Stromal cell of bone marrow (primary cell): ENCODE measurements at places on chromosomes 2 and 18.

- no peak for DNase-seq
Observed at GRCh38 chr2:148135705-148136104, 114.8 kb downstream of the MBD5 start.

DNA sequence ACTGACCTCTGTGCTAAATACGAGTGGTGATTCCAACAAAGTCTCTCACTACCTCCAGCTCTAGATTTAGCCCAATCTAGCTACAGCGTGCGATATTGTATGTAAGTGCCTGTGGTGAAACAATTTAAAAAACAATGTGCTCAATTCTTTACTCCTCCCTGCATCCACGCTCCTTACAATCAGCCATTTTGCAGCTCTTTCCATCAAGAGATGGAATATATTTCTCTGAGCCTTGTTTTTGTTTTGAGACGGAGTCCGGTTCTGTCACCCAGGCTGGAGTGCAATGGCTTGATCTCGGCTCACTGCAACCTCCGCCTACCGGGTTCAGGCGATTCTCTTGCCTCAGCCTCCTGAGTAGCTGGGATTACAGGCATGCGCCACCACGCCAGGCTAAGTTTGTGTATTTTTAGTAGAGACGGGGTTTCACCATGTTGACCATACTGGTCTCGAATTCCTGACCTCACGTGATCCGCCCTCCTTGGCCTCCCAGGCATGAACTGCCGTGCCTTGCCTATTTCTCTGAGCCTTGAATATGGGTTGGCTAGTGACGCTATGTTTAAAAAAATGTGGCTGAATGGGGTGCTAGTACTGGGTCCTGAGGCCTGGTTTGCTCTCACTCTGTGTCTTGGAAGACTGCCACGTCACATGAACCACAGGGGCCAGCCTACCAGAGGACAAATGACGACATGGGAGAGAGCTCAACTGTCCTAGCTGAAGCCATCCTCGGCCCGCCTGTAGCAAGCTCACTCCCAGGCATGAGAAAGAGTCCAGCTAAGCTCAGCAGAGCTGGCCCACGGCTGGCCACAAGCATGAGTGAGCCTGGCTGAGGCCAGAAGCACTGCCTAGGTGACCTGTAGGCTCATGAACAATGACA, 14.8 kb downstream of the WDFY1 start:
- DNase-seq = no peak

DNA sequence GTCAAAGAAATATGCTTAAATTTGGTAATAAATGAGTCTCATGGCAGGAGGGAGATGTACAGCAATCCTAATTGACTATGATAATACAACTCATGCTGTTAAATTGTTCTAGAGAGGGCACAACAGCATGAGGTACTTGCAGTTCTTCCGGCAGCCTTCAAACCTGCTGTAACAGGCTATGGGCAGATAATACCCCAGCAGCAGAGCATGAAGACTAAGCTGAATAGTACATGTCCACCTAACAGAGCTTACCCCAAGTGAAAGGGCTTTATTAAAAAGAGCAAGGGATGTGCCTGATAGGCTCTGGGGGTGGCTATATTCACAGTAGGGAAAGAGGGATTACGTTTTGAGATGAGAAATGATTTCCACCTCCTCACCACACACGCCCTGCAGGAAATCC, 28.9 kb downstream of the MRO start:
- no peak for DNase-seq

- no peak for DNase-seq
Observed at GRCh38 chr2:42046819-42047487, 868 bp upstream of the PKDCC start.

GRCh38 chr2:76019128-76019527, 308.4 kb upstream of the GCFC2 start:
- DNase-seq = no peak

DNA sequence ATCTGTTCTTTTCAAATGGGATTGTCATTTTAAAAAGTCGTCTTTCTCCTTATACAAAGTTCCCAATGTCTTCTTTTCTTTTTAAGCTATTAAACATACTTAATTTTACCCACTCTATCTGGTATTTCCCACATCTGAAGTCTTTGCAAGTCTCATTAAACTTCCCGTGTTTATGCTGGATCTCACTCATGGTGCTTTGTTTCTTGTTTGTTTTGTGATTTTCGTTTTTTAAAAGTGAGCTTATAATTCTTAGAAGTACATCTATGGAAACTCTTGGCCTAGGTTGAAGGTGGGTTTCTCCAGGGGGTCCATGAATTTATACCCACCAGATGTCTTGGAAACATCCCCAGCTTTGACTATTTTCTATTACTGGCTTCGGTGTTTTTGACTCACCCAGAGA, 208.0 kb downstream of the FAM210A start:
- no peak for DNase-seq

DNA sequence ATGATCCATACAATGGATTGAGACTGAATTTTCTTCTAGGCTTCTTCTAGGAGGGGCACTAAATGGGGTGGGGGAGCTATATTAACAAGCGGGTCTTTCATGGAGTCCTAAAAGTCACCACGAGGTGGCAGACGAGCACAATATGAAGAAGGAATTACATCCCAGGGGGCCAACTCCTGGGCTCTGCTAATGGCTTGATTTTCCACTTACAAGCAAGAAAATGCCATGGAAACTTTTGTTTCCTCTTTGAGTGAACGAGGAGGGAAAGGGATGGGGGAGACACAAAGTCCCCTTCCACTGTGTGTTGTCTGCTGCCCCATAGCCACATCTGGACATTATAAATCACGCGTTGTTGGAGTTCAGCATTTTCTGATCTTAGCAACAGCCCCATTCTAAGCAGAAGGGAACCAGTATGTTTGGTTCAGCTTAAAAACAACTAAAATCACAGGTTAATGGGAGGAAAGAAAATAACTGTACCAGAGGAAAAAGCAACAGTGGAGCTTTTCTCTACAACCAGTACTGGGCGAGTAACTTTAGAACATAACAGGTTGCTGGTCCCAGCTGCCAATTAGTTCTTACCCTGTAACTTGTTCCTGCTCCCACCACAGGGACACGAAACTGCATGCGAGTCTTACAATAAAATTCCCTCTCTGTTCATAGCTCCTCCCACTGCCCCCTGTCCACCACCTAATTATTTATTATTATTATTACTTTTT, 285.0 kb upstream of the PARD3B start:
- DNase-seq = peak; percentile 66

DNA sequence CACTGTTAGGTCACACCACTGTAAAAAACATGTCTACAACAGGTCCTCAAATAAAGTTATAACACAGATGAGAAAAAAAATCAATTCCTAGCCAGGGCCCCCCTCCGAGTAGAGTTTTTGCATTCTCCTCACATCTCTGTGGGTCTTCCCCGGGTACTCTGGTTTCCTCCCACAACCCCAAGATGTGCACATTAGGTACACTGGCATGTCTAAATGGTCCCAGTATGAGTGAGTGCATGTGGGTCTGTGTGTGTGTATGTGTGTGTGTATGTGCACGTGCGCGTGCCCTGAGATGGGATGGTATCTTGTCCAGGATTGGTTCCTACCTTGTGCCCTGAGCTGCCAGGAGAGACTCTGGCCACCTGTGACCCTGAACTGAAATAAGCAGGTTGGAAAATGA, 4.9 kb downstream of the TYW5 start:
- DNase-seq = no peak

GRCh38 chr2:2502201-2502549, 171.1 kb upstream of the MYT1L start:
- DNase-seq = no peak

- no peak for DNase-seq
Observed at GRCh38 chr2:201496785-201497184, 45.2 kb downstream of the STRADB start.

DNA sequence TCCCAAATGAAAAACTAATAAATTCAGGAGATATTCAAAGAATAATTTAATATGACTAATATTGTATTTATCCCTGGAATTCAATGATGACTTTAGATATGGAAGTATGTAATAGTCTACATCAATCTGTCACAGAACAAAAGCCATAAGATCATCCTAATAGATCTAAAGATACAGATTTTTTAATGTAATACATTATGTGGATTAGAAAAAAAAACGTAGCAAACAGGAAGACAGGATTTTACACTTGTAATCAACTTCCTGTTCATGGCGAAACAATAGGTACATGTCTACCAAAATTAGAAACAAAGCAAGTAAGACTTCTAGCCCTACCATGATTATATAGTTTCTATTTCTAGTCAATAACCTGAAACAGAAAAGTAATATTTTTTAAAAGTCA, 192.2 kb downstream of the TTC32 start:
- DNase-seq = no peak

DNA sequence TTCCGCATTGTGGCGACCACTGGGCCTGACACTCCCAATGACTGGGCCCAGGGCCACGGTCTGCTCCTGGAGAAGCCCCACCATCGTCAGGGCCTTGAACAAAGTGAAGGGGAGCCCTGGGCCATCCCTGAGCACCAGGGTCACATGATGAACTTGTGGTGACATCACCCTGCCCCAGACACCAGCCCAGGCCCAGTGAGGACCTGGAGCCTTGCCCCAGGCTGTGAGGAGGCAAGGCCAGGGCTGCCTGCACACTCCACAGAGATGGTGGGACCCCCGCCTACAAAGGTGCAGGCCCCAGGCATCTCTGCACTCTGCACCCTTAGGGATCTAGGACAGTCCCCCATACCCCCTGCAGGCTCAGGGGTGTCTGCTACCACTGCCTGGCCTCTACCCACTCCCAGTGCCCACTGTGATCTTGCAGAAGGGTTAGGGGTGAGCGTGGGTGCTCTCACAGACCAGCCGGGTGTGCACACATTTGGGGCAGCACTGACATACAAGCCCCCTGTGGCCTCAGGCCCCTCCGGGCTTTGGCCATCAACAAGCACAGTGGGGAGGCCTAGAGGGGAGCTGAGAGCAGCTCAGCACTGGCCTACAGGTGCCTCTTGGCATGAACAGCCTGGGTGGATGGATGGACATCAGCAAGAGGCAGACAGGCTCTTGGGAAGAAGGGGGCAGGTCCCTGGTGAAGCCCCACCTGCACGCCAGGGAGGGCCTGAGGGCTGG, 624.0 kb upstream of the LRRTM4 start:
- no peak for DNase-seq

- DNase-seq = no peak
Observed at GRCh38 chr2:172962082-172962481, 113.6 kb upstream of the MAP3K20 start.

DNA sequence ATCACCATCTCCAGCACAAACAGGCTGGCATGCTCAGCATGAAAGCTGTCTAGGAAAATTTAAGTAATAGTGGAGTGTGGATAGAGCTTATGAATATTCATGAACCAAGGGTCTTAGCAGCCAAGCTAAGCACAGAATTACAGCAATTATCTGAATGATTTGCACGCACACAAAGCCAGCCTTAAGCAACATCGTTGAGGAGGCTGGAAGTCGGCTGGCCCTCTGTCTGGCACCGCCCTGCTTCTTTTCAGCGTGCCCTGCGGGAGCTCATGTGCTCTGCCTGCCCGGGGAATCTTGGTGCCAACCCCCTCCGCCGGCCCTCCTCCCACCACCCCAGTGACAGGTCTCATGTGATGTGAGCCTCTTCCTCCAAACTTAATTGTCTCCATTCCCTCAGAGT, 540.1 kb downstream of the CMPK2 start:
- no peak for DNase-seq

DNA sequence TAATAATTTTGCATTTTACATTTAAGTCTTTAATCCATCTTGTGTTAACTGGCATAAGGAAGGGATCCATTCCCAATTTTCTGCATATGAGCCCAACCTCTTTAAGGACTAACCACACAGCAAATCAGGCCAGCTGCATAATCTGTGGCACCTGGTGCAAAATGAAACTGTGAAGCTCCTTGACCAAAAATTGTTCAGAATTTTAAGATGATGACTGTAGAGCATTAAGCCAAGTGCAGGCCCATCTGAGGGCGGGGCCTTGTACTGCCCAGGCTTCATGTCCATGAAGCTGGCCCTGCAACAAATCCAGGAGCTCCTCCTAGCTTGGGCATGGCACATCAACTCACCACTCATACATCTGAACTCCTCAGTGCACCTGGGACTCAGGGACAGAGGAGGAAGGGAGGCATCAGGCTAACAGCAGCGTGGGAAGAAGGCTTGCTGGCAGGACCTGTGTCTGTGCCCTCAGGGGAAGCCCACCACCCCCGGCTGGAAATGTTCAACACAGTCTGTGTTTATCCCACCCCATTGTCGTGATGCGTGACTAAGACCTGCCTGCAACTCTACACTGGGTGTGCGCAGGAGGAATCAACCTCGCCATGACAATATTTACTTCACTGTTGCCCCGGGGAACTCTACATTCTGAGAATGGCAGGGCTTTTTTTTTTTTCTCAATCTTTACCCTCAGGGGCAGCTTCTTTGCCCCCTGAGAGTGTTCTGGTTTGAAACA, 128.9 kb upstream of the SIX2 start:
- no peak for DNase-seq
